ENCODE measurements at places on chromosomes 1 and 21.
A peak's percentile ranks its signal among the peaks of the same experiment; 100 is the strongest.

- no peak for DNase-seq
Measured at GRCh38 chr1:93692451-93692861, 10.8 kb upstream of the BCAR3 start.

GRCh38 chr21:15164273-15164672 is 99.5 kb upstream of the NRIP1 start:
- no peak for DNase-seq

- no peak for DNase-seq
Measured at GRCh38 chr1:221408117-221408803, 333.6 kb downstream of the DUSP10 start.

GRCh38 chr1:200062143-200062542 is 34.6 kb downstream of the NR5A2 start:
- DNase-seq, result no peak

DNA sequence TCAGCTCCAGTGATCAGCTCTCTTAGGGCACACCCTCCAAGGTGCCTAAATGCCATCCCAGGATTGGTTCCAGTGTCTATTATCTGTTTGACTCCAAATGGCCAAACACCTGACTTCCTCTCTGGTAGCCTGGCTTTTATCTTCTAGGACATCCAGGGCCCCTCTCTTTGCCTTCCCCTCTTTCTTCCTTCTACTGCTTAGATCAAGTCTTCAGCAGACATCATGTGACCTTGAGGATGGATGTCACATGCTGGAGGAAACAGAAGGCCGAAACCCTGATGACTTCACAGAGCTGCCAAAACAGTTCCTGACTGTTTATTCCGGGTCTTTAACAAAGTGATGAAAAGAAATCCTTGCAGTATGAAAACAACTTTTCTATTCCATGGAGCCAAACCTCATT is 24.4 kb upstream of the WDR26 start:
- no peak for DNase-seq

- peak; percentile 51 for DNase-seq
Measured at GRCh38 chr1:82161700-82162141, 361.0 kb downstream of the ADGRL2 start.

GRCh38 chr1:93814795-93815340 is 64.1 kb downstream of the DNTTIP2 start:
- DNase-seq, result no peak

DNA sequence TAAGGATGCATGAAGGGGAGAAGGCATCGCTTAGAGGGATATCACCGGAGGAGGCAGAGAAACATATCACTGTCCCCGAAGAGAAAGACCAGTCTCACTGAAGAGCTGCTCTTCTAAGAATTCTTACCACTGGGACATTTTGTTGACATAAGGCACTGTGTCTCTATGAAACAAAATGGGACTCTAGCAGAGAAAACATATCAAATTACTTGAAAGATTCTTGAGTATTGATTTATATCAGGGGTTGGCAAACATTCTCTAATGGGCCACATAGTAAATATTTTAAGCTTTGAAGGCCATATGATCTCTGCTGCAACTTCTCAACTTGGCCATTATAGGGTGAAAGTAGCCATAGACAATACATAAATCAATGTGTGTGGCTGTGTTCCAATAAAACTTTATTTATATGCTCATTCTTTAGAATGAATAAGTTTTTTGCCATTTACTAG is 41.0 kb upstream of the GREM2 start:
- DNase-seq, result no peak
